ENCODE measurements at places on chromosomes 7 and 10.

DNA sequence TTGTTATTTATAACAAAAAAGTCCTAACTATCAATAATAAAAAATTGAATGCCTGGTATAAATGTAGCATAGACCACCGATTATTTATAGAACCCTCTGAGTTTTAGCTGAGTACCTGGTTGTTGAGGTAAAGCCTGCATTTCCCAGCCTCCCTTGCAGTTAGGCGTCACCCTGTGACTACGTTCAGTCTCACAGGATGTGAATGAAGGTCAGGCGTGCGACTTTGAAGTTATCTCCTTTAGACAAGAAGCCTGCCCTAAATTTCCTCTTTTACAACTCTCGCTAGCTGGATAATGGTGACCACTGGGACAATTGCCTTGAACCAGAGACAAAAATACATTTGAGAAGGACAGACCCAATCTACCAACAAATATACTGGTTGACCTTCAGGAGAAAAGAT lies 67.5 kb upstream of the TES start:
- DNase-seq: no peak

GRCh38 chr7:83613232-83613631 lies 35.7 kb downstream of the SEMA3E start:
- DNase-seq: no peak

GRCh38 chr7:129855234-129855673 lies 97.5 kb downstream of the UBE2H start:
- no peak for DNase-seq

- no peak for DNase-seq
These were observed 63.6 kb upstream of the BMPER start for GRCh38 chr7:33841705-33842129.

GRCh38 chr7:40135317-40135610 lies 459 bp downstream of the SUGCT start:
- no peak for DNase-seq

DNA sequence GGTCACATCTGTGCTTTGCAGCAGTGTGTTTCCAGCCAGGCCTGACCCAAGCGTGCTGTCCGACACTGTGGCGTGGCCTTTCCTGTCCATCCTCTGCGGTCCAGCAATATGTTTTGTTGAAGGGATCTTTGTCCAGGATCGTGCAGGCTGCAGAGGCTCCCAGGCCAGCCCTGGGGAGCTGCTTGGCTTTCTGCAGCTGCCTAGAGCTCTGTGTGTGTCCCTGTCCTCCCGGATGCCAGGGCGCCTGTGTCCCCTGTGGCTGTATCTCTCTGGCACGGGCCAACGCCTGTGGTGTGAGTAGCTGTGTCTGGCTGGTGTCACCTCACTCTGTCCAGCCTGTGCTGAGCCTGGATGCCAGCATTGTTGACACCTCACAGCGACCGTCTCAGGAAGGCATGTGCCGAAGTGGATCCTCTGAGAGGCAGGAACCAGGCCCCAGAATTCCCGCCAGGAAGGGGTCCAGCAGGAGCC lies 94.5 kb downstream of the INPP5A start:
- no peak for DNase-seq

GRCh38 chr7:133369130-133369529 lies 116.3 kb downstream of the EXOC4 start:
- DNase-seq: no peak

- no peak for DNase-seq
These were observed 13.6 kb upstream of the DPYSL4 start for GRCh38 chr10:132173185-132173584.

GRCh38 chr10:14397066-14397465 lies 66.3 kb upstream of the FRMD4A start:
- no peak for DNase-seq

DNA sequence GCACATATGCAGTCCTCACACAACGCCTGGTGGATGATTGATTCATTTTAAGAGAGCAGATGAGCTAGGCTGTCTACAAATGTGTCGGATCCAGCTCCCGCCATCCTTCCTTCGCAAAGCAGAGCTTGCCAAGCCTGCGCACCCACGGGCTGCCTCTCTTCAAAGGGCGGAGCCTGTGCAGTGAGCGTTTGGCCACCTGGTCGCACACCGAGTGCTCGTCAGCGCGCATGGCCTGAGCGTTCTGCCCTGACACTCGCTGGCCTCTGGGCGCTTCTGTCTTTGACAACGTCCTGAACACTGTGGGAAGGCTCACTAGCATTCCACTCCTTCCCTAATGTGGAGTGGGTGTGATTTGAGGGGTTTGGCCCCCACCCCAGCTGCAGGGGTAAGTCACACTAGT lies 47.1 kb upstream of the TMEM72 start:
- DNase-seq: peak; percentile 16

DNA sequence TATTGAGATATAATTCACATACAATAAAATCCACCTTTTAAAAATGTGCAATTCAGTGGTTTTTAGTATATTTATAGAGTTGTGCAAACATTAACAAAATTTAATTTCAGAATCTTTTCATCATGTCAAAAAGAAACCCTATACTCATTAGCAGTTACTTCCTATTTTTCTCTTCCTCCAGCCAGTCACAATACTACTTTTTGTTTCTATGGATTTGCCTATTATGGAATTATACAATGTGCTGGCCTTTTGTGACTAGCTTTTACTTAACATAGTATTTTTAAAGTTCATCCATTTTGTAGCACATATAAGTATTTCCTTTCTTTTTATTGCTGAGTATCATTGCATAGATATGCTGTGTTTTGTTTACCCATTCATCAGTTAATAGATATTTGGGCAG lies 199.9 kb upstream of the IMMP2L start:
- no peak for DNase-seq

GRCh38 chr7:67466109-67466508 lies 469.5 kb downstream of the TYW1 start:
- no peak for DNase-seq

- DNase-seq: no peak
These were observed 187.2 kb downstream of the POU6F2 start for GRCh38 chr7:39164887-39165286.

Measured in DMS79 (cell line).